ENCODE measurements at places on chromosomes 6 and 20. TPM values are rescaled to one million over a fixed set of nuclear protein-coding genes. Genes with fewer than 3 reads are reported as not detected.

MTO1 gene
- 24.9 TPM for total RNA-seq

TRAPPC3L gene
- total RNA-seq = 0.11 TPM

WFDC10B gene
- not detected for total RNA-seq

MLIP gene
- total RNA-seq = 403 TPM

DNA sequence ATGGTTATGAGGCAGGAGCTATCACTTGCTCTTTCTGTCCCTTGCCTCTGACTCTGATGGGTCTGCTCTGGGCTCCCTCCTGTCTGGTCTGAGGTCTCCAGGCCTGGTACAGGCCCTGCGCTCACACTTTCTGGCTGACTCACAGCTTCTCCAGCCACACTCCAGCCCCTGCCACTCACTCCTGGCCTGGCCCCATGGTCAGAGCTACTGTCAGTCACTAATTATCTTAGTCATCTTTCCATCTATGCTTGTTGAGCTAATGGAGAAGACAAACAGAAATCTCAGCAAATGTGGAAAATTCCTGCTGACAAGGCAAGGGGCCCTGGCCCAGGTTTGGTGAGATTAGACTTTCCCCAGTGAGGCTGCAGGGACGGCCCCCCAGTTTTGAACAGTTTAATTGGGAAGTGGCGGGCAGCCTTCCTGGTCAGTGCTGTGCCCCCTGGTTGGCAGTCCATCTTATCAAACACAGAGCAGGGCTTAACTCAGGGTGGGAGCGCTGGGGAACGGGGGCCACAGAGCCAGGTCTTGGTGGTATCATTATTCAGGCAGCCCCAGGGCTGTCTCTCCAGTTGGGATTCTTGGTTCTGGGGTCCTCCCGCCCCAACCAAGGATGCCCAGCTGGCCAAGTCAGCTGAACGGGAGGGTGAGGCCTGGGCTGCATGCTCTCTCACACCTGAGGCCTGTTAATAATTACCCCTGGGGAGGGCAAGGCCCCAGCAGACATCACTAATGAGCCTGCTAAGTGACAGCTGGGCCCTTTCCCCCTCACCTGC is 63.4 kb downstream of the VEGFA start:
- no peak for DNase-seq
